Stimulated activated CD8-positive, alpha-beta memory T cell treated with anti-CD3 and anti-CD28 coated beads, Interleukin-15, amount 100 ng/mL, for 4 hours (primary cell): ENCODE measurements at places on chromosomes 3 and 15.

- DNase-seq: no peak
Observed at GRCh38 chr15:57053470-57053869, 135.0 kb downstream of the TCF12 start.

DNA sequence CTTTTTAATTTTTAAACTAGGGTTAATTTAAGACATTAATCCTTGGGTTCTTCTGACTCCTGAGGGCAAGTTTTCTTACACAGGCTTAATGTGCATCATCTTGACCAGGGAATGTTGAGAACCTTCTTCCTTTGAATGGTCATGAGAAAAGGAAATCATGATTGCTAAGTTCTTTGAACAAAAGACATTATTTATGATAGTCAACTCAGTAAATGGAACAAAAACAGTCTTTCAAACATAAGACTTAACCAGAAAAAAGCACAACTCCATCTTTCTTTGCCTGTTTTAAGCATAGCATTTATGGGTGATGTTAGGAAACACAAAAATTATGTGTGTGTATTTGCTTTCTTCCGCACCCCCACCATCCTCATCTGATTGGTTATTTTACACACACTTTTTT is 5.4 kb downstream of the TLNRD1 start:
- DNase-seq: no peak

GRCh38 chr15:62505762-62506161 is 340.7 kb upstream of the C2CD4B start:
- DNase-seq: no peak

DNA sequence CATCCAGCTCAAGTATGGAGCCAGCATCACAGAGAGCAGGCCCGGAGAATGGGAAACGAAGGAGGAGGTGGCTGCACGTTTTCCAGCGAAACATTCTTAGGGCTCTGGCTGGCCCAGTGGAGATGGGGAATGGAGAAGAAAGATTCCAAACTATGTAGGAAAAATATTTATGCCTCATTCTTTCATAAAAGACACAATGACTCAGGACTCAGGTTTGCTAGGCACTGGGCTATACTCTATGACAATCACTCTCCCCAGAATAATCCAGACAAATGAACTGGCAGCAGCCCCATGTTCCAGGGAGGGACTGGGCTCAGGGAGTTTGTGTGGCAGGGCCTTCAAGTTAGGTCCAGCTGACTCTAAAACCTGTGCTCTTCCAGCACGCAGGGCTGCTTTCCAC is 110.8 kb upstream of the RAD18 start:
- DNase-seq: no peak
